ENCODE measurements at places on chromosomes 4 and X.

DNA sequence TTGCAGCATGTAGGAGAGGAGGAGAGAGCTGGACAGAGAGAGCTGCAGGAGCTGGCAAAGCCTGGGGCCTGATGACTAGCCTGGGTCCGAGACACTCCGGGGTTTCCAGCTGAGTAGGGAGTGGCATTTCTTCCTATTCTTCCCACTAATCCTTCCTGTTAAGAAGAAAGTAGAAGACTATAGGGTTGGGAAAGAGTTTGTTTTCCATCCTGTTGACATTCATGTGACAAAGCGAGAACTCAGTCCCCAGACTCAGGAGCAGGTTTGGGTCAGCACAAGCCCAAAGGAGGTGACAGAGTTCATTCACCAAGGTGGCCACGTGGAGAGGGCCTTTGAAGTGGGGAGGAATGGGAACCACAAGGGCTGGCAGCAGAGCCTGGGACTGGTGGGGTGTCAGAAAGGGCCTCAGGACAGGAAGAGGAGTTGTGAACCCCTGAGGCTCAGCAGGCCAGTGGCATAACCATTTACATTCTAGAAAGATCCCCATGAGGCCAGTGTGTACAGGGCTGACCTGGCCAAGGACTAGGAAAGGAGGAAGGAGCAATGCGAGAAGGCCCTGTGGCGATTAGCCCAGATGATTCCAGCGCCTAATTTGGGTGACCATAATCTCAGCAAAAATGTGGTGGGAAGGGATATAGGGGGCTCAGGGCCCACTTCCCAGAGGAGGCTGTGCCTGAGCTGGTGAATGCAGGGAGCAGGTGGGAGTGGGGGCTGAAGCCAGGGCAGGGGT, 3.3 kb upstream of the HAUS3 start:
- DNase-seq, result no peak

DNA sequence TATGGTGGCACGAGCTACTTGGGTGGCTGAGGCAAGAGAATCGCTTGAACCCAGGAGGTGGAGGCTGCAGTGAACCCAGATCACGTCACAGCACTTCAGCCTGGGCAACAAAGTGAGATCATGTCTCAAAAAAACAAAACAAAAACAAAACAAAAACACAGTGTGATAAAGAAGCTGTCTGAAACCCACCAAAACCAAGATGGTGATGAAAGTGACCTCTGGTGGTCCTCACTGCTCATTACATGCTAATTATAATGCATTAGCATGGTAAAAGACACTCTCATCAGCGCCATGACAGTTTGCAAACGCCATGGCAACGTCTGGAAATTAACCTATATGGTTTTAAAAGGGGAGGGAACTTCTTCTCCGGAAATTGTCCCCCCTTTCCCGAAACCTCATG, 29.4 kb upstream of the OPHN1 start:
- peak; percentile 61 for DNase-seq

- DNase-seq, result peak; percentile 27
Observed at GRCh38 chrX:48617542-48618340, 20.4 kb downstream of the WDR13 start.

DNA sequence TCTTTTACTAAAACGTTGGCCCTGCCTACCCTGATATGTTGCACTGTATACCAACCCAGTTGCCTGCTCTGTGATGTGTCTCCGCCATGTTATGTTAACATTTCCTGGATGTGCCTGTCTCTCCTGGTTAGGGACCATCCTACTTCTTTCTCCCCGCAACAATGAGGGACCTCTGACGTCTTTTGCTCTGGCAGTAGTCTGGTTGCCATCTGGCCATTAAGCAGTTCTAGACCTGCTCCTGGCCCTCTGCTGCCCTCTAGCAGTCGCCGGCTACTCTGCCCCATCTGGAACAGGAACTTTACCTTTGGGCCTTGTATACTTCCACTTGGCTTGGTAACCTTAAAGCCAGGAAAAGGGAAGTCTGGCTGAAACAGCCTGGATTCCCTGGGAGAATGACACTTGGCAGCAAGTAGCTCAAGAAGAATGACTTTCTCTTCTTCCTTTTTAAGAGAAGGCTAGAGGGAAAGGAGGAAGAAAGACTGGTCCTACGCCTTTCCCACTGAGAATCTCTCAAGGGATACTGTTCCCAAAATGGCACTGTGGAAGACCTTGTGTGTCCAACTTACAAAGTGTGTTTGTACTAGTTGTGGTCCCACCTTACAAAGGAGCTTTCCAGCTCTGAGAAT, 63.5 kb downstream of the GPC3 start:
- DNase-seq, result peak; percentile 13

DNA sequence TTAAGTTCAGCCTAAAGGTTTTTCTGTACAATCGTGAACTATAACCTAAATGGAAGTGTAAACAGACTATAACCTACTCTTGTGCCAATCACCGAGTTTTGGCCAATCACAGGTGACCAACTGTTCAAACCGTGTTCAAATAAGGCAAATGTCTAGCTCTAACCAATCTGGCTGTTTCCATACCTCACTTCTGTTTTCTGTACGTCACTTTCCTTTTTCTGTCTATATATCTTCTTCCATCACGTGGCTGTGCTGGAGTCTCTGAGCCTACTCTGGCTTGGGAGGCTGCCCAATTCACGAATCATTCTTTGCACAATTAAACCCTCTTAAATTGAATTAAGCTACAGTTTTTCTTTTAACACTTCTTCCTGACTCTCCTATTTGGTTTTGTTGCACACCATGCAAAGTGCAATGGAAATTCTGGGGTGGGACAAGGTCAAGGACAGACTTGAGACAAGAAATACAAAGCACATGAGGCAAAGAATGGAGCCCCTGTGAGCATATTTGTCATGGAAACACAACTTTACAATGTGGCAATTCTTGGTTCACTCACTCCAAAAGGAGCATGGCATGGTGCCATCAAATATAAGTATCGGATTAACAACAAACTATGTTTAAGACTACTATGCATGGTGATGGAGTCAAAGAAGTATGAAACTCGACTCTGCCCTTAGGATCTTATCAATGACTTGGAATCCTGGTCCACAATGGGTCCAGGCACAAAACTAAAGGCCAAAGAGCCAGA, 115.7 kb upstream of the FAM9B start:
- DNase-seq, result no peak

- DNase-seq, result peak; percentile 29
Observed at GRCh38 chr4:82138374-82138773, 235.4 kb downstream of the HNRNPD start.

DNA sequence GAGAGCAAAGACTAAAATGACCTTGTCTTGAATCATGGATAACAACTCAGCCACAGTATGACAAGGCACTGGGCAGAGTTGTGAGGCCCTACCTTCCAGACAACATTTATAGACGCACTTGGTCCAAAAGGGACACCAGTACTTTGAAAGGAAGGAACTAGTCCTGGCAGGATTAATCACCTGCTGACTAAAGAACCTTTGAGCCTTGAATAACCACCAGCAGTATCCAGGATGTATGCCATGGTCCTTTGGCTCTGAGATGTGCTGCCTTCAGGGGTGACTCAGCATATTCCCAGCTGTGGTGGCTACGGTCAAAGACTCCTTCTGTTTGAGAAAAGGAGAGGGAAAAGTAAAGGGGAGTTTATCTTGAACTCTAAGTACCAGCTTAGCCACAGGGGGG, 118.1 kb upstream of the PRR32 start:
- DNase-seq, result no peak

- peak; percentile 82 for DNase-seq
Observed at GRCh38 chrX:34884817-34885216, 57.8 kb upstream of the FAM47B start.

- peak; percentile 1 for DNase-seq
Observed at GRCh38 chr4:75289914-75290582, 224.2 kb downstream of the RCHY1 start.

GRCh38 chrX:25389266-25389665, 373.5 kb upstream of the ARX start:
- DNase-seq, result no peak

GRCh38 chr4:1164956-1165545, 7.3 kb downstream of the SPON2 start:
- DNase-seq, result no peak

- no peak for DNase-seq
Observed at GRCh38 chrX:110669572-110669971, 126.0 kb downstream of the CHRDL1 start.

DNA sequence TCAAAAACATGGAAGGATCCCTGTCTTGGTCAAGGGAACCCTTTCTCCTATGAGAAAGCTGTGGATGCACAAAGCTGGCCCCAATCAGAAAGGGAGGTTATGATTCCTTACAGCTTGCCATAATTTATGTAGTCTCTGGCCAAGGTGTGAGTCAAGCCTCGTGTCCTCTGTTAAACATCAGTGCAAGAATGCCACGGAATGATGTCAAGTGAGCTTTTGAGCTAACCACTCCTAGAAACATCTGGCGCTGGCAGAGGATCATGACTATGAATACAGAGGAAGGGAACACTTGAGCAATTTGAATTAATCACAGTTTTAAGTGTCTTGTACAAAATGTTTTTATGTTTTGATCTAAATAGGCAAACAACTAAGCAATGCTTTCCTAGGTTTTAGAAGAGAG, 51.5 kb upstream of the RAP2C start:
- peak; percentile 31 for DNase-seq

GRCh38 chr4:15674926-15675325, 6.7 kb upstream of the FAM200B start:
- no peak for DNase-seq

DNA sequence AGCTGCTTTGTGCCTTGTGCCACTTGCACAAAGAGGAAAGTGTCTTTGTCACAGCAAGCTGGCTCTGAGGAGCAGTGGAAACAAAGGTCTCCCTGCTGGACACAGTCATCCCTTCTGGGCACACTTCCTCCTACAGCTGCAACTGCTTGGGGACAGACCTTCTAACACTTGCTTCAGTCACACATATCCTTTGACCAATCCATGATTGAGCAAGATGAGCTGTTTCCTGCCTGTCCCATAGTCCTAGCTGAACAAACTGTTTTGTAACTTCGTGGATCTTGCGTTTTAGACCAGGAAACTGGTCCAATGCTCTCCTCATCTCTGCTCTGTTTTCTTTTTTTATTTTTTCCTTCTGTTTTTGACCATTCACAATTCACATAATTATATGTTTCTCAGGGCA, 98.5 kb downstream of the RRAGB start:
- no peak for DNase-seq

DNA sequence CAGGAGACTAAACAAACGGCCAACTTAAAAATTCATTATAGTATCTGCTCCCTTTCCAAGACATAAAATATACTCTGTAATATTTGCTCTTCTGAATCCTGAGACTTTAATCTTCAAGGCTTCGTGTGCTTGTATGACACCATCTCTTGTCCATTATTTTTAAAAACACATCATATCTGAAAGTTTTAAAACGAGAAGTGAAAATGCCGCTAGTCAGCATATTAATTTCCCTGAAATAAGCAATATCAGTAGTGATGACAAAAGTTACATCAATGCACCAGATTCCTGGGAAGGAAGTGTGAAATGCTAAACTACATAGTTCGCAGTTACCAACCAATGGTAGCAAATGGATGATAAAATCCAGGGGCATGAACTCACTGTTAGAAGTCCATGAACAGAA, 66.8 kb upstream of the EXOC1L start:
- DNase-seq, result no peak

DNA sequence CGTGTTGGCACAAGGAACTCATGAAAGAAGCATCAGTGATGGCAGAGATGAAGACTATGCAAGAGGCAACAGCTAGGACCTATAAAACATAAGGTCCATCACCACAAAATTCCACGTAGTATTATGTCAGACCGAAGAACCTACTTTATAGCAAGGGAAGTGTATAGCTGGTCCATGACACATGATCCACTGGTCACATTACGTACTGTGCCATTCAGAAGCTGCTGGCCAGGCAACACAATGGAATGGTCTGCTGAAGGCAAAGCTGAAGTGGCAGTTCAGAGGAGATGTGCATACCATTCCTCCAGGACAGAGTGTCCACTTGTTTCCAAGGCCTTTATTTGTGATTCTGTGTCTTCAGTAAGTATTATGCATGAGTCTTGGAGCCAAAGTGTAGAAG, 215.5 kb upstream of the UGT8 start:
- DNase-seq, result peak; percentile 66

DNA sequence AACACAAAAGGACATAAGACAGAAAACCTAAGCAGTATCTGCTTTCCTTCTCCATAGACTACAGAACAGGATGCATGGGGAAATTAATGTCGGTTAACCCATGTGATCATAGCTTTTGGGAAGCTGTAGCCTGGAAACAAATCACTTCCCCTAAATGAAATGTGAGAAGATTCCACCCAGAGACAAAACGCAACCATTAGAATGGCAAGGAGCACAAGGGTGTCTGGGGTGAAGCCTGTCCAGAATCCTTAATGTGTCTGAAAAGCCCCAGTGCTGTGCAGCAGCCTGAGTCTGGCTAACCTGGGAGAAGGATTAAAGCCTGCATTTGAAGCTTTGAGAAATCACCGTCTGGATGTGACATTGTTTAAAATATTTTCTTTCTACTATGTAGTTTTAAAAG, 213.3 kb downstream of the ANKRD50 start:
- DNase-seq, result peak; percentile 14

DNA sequence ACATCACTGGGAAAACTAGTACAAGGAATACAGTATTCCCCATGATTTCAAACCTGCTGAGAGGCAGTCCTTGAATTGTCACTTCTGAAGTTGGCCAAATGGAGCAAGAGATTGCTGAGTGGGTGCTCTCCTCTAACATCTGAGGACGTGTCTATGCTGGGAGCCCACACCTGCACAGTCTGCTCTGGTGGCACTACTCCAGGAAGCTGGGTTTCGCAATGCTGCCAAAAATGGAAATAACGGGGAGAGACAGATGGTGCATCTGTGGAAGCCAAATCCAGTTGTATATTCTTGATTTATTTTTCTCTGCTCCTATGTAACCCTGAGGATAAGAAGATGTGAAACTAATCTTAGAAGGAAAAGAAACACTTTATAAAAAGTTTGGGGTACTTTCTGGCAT, 240.1 kb upstream of the CTSO start:
- DNase-seq, result no peak

- peak; percentile 63 for DNase-seq
Observed at GRCh38 chr4:37803348-37803973, 23.0 kb upstream of the PGM2 start.

DNA sequence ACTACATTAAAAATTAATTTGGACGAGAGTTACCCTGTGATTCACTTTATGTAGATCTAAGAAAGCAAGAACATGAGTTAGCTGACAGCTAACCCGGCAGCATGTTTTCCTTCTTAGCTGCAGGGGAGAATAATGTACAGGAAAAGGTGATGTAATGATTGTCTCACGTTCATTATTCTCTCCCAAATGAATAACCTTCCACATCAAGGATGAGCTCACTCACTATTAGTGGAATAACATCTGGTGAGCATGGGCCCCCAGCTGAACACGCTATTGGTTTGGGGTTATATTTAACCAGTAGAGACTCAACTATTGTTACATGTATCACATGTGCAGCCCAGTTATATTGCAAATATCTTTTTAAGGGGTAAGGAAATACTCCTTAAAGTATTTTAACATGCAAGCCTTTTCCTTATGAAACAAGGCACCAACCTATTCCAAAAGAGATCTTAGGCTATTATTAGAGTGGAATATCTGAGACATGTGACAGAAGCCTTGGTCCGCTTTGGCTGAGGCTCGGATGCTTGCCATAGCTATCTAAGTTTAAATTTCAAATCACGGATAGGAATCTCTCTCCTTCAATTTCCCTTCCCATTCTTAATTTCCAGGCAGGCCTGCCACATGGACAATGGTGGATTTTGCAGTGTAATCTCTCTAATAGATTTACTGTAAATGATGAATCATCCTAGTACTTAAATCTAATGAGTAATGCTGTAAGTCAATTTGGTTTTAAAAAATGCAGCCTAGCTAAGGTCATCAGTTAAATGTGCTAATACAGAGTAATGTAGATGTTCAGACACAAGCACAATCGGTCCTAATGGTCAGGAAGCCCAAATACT, 99.0 kb upstream of the OTUD4 start:
- peak; percentile 96 for DNase-seq

All from EH (cell line).